ENCODE measurements at places on chromosomes 1 and 21.

DNA sequence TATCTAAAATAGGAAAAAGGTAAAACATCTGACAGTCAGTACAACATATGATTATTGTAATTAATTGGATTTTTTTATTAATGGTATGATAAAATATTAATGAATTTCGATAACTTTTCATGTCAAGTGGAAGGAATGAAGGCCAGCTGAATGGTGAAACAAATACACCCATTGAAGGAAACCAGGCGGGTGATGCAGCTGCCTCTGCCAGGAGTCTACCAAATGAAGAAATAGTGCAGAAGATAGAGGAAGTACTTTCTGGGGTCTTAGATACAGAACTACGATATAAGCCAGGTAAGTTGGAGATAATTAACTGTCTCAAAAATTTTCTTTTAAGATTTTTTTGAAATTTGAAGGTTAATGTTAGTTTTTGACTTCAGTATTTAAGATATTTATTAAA, 3.2 kb downstream of the SON start:
- DNase-seq, result no peak

DNA sequence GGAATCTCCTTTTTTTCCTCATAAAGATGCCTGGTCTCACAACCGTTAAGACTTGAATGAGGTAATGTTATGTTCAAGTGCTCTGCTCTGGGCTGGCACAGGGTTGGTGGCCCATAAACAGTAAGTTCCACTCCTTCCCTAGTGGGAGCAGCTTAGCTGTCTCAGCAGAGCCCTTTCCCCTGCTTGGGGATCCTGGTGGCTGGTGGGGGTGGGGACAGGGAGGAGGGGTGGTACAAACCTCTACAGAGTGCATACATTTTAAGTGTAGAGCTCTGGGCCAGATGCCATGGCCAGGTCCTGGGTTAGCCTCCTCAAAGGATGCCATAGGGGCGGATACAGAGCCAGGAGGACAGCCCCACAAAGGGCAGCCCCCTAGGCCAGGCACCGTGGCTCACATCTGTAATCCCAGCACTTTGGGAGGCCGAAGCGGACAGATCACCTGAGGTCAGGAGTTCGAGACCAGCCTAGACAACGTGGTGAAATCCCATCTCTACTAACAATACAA, 20.7 kb upstream of the PADI1 start:
- no peak for DNase-seq

DNA sequence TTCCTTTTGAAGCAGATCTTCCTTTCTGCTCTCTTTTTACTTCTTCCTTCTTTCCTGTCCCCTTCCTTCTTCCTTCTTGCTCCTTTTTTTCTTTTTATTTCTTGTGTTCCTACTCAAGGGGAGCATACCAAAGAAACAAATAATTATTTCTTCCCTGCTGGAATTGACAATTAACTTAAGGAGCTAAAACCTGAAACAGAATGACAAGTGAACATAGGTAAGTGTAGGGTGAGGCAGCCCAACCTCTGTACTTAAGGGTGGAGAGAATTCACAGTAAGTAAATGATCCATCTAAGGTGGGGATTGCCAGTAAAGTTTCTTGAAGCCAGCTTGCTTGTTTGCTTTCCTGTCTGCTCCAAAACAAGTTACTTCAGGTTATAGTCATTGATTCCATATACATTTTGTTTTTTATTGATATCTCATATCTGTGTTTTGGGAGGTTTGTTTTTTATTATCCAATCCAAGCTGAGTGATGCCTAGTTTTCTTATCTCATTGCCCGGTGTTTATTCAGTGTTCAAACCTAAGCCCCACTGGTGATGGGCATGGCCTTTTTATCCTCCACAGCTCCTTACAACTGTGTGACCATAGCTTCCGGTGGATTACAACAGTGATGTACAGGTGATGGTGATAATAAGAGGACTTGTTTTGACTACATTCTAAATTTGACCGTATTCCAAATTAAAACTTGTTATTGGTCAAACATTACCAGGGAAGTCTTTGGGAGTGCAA, 133.2 kb upstream of the IVNS1ABP start:
- DNase-seq, result no peak

DNA sequence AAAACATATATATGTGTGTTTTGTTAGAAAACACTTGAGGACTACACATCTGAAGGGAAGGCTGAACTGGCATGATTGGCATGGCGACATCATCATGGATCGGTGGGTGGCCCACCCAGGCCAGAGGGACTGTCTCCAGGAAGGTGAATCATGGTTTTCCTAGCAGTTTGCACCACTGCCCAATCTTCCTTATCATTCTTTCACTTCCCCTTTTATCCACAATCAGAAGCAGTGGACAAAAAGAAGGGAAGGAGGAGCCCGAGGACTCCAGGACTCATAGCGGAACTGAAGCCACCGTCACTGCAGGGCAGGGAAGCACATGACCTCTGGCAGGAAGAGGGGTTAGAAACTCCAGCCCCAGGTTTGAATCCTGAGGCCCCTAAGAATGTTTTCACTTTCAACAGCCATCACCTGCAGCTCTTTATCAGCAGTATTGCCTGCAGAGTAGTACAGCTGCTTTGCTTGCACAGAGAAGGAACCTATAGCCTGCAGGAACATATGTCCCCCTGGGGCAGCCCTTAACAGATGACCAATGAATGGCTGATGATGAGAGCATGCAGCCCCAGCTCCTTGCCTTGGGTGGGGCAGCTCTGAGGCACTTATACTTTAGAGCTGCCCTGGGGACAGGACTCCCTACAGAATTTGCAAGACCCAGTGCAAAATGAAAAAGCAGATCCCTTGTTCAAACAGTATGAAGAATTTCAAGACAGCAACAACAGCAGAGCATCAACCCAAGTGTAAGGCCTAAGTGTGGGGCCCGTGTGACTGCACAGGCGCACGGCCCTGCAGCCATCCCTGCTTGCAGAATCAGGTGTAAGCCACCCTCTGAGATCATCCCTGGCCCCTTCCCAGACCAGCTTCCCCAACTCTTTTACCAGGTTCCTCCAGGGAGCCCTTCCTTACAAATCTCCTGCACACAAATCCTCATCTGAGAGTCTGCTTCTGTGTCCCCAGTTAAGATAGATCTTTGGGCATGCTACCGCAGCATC, 241.8 kb upstream of the IRF2BP2 start:
- DNase-seq, result no peak

DNA sequence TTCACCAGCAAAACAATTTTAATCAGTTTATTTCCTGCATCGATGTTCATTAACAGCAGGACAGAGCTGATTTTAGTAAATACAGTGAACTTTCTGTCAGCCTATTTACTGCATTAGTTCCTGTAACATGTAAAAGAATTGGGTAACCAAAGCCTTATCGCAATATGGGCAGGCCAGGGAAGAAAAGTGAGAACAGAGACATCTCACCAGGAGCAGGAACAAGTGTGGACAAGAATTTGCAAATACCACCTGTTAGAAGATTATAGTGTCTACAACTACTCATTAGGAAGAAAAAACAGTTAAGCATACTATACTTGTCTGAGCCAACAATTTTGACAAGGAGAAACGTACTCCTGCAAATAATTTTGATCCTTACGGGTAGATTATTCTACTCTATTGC, 1293.9 kb downstream of the PLA2G4A start:
- DNase-seq, result no peak
